Stimulated activated CD4-positive, alpha-beta T cell treated with anti-CD3 and anti-CD28 coated beads, Interleukin-4, amount 100 ng/mL, for 1 hour (primary cell): ENCODE measurements at places on chromosomes 5 and 9.

GRCh38 chr5:153641183-153641688, 150.8 kb downstream of the GRIA1 start:
- no peak for DNase-seq

DNA sequence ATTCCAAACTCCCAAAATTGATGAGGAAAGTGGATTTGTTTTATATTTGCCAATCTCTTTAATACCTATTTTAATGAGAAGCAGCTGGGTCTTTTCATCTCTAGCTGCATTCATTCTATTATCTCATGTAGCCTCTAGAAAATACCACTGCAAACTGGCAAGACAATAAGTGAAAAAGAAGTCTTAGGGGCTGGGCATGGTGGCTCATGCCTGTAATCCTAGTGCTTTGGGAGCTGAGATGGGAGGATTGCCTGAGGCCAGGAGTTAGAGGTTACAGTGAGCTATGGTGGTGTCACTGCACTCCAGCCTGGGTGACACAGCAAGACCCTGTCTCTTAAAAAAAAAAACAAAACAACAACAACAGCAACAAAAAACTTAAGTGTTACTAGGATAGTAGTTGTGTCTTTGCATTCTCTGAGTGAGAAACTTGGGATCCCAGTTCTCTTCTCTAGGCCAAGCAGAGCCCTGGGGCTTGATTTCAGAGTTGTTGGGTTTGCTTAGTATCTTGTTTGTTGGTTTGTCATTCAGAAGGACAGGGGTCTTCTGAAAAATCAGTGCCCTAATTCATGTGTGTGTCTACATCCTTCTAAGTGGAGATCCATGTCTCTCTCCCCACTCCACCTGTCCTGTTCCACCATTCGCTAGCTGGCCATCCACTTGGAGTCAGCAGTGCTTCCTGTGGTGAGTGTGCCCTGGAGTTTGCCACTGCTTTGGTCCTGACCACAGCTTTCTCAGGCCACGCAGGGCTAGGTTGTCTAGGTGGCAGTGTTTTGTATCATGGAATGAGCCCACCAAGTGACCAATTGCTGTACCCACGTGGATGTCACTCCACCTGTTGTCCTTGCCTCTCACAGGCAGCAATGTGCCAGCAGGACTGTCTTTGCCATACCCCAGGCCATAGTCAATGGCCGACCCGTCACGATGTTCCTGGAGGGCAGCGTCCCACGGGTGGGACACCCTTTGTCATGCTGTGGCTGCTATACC, 19.5 kb downstream of the MARCHF6 start:
- no peak for DNase-seq

- DNase-seq, result peak; percentile 84
Measured at GRCh38 chr9:92716557-92716956, 46.6 kb upstream of the IPPK start.

DNA sequence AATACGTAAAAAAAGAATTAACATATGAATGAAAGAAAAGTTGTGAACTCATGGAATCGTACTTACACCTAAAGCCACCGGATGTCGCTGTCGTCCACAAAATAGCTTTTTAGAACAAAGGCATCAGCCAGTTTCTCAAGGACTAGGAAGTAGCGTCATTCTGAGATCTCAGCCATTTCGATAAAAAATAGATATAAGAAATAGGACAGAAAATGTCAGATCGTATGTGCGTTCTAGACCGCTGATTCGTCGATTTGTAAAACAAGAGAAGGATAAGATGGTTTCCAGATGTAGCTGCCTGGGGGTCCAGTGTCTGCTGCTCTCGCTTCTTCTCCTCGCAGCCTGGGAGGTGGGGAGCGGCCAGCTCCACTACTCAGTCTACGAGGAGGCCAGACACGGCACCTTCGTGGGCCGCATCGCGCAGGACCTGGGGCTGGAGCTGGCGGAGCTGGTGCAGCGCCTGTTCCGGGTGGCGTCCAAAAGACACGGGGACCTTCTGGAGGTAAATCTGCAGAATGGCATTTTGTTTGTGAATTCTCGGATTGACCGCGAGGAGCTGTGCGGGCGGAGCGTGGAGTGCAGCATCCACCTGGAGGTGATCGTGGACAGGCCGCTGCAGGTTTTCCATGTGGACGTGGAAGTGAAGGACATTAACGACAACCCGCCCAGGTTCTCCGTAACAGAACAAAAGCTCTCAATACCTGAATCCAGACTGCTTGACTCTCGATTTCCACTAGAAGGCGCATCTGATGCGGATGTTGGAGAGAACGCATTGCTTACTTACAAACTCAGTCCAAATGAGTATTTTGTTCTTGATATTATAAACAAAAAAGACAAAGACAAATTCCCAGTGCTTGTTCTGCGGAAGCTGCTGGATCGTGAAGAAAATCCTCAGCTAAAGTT, at the start of gene PCDHA10:
PCDHA10 (plus strand) TSS at position 126 of the 903 bp plus-strand sequence; CDS start at position 278, 152 bp downstream.
- no peak for DNase-seq

- DNase-seq, result no peak
Measured at GRCh38 chr5:11719888-11720481, 184.3 kb downstream of the CTNND2 start.

GRCh38 chr5:20604992-20605391, 617.0 kb upstream of the CDH18 start:
- DNase-seq, result no peak

DNA sequence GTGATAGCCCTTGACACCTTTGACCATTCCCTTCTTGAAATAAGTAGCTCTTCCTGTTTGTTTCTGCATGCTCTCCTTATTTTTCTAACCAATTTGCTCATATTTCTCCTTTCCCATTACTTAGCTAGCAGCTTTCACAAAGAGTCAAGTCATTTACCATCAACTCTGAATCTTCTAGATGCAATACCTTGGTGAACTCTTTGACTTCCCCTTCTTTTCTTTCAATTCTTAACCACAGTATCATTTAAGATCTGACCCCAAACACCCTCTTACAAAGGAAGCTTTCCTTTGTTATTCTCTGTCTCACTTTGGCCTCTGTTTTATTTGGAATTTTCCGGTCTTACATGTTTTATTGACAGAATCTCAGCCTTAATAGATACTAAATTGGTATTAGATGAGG, 14.0 kb downstream of the NFX1 start:
- no peak for DNase-seq

DNA sequence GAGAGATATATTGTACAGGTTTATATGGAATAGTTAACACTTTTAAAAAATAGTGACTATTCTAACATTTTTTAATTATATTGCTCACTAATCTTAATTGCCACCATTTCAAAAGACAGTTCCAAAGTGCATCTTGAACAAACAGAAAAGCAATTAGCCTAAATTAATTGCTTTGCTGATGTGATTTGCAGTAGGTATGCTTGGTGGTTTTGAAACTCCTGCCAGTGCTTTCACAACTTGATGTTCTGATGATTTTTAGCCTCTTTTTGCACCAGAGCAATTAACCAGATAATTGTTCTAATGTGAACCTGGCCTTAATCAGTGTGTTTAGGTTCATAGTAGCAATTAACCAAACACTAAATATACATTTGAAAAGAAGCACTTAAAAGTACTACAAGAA, 207.6 kb downstream of the FBXL17 start:
- no peak for DNase-seq

- DNase-seq, result no peak
Measured at GRCh38 chr5:174624733-174625522, 99.5 kb upstream of the MSX2 start.

DNA sequence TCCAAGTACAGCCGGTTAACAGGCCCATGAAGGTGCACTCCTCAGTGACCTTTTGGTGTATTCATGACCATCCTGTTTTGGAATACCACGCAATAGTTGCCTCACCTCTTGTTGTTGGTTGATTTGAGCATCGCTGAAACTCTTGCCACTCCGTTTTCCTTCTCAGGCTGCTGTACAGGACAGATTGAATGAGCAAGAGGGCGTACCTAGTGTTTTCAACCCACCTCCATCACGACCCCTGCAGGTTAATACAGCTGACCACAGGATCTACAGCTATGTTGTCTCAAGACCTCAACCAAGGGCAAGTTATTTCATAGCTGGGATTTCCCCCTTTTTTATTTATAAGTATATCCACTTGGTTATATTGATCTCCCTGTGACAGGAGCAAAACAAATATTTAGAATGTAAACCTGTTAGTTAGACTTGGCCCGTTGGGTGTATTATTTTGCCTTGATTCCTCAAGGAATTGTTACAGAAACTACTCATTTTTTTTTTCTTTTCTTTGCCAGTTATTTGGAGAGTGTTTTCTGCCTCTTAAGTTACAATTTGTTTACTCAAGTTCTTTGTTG, 38.1 kb downstream of the FAF2 start:
- no peak for DNase-seq

- DNase-seq, result no peak
Measured at GRCh38 chr5:108801776-108802175, 54.1 kb downstream of the FER start.

- no peak for DNase-seq
Measured at GRCh38 chr5:168292786-168293696, 1.6 kb downstream of the WWC1 start.

DNA sequence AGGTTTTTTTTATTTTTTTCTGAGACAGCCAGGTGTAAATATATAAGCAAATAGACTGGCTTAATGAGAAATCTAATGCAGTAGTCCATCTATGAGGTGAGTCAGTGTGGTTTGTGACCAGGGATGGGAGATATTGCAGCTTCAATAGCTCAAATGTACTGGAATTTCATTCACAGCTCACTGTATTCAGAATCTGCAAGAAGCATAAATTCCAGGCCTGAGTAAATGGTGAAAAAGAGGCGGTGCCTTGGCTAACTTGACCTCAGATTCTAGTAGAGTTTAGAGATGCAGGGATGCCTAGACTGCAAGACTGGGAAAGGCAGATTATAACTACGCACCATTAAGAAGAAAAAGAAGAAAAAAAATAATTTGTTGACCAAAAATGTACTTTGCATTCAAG, 151.9 kb upstream of the SMC2 start:
- DNase-seq, result no peak

DNA sequence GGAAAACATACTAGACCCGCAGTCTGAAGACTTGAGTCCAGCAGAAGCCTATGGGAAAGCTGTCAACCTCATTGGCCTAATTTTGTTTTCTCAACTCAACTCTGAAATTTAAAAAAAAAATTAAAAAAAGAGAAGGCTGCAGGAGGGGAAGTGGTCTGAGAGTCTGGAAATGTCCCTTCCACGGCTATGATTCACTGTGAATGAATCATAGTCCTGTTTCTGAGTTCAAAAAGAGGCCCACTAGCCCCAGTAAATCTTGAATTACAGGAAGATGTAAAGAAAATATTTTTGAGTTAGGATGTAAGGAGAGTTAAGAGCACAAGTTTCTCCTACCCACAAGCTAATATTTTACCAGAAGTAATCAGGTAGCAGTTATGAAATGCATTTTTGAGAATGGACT, 565.5 kb upstream of the DMAC1 start:
- no peak for DNase-seq

DNA sequence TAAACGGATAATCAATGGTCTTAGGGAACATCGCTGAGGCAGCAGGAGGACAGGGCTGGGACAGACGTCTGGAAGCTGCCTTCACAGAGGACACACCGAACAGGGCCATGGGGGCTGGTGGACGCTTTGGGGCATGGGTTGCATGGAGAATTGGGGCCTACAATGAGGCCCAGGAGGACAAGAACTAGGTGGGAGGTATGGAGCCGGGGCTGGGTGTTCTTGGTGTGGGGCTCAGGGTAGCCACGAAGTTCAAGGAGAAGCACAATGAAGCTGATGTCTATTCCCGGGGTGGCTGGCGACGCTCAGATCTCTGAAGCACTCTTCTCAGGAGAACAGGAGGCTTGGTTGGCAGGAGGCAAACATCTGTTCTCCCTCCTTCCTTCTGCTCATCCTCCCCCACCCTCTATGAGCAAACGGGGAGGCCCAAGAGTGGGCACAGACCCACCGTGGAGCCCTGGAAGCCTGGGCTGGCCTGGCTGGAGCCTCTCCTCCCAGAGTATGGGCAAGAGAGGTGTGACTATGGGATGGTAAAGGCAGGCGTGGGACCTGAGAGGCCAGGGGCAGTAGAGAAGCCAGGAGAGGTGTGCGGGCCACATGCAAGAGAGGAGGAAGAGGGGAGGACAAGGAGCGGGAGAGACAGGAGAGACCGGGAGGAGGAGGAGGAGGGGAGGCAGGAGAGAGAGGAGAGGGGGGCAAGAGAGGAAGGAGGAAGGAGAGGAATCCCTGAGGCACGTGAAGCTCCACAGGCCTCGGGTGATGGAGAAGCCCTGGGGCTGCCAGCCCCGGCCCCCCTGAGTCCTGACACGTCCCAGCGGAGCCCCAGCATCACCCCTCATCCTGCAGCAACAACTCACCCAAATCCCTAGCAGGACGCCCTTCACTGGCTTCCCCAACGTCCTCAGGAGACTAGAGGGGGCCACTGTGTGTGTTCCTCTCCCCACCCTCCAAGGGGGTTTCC, 159.1 kb downstream of the OLFM1 start:
- no peak for DNase-seq

- DNase-seq, result no peak
Measured at GRCh38 chr5:77806213-77806843, 30.2 kb upstream of the TBCA start.

DNA sequence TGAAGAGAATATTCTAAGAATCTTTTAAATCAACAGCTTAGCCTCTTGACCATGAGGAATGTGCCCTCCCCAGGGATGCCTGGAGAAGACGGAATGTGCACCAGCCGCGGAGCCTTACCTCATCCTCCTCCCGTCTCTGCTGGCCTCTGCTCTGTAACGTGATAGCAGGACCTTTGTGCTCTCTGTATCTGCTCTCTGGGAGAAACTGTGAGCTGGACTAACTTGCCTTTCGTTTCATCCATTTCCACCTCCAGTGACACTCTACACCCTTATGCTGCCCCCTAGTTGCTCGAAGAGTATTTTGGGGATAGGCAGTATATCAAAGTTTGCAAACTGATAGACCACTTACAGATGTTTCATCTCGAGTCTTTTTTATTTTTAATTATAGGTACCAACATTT, 141.4 kb downstream of the NPR3 start:
- DNase-seq, result no peak

GRCh38 chr9:125429476-125430160, 168.0 kb downstream of the GAPVD1 start:
- DNase-seq, result no peak

DNA sequence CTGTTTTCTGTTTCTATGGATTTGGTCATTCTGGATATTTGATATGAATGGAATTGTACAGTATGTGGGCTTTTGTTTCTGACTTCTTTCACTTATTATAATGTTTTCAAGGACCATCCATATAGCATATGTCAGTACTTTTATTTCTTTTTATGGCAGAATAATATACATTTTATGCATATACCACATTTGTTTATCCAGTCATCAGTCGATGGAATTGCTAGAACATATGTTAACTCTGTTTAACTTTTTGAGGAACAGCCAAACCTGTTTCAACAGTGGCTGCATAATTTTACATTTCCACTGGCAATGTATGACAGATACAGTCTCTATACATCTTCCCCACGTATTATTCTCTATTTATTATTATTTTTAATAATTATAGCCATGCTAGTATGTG, 131.6 kb downstream of the PARP8 start:
- no peak for DNase-seq

DNA sequence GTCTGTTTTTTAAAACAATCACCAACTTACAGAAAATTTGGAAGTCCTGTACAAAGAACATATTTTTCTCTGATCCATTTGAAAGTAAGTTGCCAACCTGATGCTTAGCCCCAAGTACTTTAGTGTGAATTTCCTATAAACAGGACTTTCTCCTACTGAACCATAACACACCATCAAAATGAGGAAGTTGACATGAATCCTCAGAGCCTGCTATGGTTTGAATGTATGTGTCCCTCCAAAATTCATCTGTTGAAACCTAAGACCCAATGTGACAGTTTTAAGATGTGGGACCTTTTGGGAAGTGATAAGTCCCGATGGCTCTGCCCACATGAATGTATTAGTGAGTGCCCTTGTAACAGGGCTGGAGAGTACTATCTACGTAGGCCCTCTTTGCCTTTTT, 6.4 kb upstream of the ACOT12 start:
- no peak for DNase-seq
